ENCODE measurements at places on chromosomes 7 and 10.
A peak's percentile ranks its signal among the peaks of the same experiment; 100 is the strongest.

- DNase-seq: no peak
Measured at GRCh38 chr10:29100505-29100904, 188.4 kb upstream of the LYZL1 start.

DNA sequence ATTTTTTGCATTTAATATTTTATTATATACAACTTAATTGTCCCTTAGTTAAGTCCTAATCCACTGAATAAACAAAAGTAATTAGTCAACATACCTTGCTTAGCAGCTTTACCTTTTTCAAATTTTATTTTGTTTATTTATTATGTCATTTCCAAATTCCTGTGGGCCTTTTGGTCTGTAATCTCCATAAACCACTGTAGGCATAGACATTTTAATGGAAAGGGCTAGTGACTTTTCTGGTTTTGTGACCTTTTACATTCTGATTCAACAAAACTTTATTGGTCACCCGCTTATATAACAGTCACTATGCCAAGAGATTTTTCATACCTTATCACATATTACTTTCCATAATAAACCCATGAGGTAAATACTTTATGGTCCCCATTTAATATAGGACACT lies 181.3 kb upstream of the PRPS1L1 start:
- no peak for DNase-seq

DNA sequence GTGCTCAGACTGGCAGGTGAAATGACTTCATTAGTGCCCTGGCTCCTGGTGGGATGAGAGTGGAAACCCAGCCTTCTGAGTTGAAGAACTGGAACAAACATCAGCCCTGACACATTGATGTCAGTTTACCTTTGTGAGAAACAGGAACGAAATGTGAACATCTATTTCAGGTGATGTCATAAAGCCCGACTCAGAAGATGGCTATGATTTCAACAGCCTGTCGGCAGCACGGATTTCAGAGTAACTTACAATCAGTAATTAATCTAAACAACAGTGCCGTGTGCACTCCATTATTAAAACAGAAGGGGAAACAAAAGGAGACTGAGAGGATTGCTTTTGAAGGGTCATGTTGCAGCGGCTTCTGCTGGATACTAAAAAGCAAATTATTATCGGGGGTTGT lies 243.2 kb downstream of the FRMD4A start:
- no peak for DNase-seq

DNA sequence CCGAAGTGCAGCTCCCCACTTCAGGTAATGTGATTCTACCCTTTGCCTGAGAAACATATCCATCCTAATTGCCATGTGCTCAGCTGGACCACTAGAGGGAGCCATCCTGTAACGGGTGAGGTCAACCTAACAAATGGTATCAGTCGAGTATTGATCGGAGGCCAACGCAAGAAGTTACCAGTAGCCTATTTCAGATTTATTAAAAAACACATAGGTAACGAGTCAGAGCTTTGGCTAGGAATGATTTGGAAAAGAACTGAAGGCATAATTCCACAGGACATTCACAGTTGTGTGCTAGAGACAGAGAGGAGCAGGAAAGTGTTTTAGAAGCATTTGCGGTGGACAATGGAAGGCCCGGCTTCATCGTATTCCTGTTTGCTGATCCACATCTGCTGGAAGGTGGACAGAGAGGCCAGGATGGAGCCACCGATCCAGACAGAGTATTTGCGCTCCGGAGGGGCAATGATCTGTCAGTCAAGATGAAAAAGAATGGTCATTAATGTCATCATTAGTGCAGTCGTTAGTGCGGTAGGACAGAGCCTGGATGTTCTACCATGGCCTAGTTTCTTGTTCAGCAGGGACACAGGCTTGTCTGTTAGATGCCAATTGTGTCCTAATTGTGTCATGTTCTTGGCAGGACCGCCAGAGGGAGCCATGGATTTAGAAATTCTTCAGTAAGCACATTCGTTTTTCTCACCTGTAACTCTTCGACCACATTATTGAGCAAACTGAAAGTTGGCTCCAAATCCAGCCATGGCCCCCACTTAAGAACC lies 17.5 kb downstream of the ACTA2 start:
- DNase-seq: peak; percentile 79

GRCh38 chr7:70569335-70569819 lies 562.6 kb upstream of the GALNT17 start:
- DNase-seq: no peak

DNA sequence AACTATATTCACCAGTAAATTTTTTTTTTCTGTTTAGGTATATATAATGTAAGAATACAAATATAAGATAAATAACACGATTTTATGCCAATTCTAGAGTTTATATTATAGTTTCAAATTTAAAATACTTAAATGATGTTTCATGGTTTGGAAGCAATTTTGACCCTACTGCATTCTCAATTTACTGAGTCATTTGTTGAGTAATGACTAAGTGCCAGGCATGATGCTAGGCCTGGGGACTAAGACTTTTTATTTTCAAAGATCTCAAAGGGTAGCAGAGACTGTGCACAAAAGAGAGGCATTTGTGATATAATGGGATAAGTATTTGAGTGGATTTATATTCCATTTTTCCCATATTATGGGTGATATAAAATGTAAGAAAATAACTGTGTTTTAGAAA lies 78.9 kb upstream of the SMIM30 start:
- no peak for DNase-seq

DNA sequence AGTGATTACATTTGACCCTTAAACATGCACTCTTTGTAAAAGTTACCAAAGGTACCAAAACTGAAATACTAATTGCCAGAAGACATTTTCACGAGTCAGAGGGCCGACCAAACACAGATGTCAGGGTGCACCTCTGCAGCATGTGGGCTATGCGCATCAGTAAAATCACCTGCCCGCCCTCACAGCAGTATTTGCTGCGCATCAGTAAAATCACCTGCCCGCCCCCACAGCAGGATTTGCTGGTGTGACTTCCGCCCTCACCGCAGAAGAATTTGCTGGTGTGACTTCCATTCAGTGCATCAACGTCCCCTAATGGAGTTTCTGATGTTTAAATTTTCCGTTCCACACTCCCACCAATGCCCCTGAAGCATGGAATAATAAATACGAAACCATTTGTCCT lies 202.9 kb downstream of the PTPRN2 start:
- no peak for DNase-seq

- no peak for DNase-seq
Measured at GRCh38 chr7:135420786-135421185, 89.1 kb downstream of the CNOT4 start.
